GM23248 (cell line): ENCODE measurements at places on chromosomes 4 and X. TPM values are rescaled to one million over a fixed set of nuclear protein-coding genes. Genes with fewer than 3 reads are reported as not detected.
A peak's percentile ranks its signal among the peaks of the same experiment; 100 is the strongest.

- DNase-seq = no peak
Observed at GRCh38 chr4:83114576-83114975, at the start of gene PLAC8. TSS of gene PLAC8 (minus strand) at chr4:83114729. CDS start at chr4:83107921, 6,808 bp downstream.

GRCh38 chr4:176436293-176436973, 116.7 kb downstream of the SPCS3 start:
- DNase-seq = peak; percentile 71

Gene STPG2
- total RNA-seq = 0.32 TPM in 1 of 2 replicates, not detected in the other

GRCh38 chr4:79597266-79597665, 189.2 kb upstream of the GK2 start:
- peak; percentile 27 for DNase-seq

Gene ITGB1BP2
- 0.22 and 0.25 TPM in 2 replicates for total RNA-seq

GRCh38 chrX:80667967-80668366, 141.7 kb downstream of the BRWD3 start:
- DNase-seq = no peak

- DNase-seq = no peak
Observed at GRCh38 chr4:157459785-157460184, 239.3 kb downstream of the GRIA2 start.

Gene NAP1L3
- 11.0 and 13.0 TPM in 2 replicates for total RNA-seq

DNA sequence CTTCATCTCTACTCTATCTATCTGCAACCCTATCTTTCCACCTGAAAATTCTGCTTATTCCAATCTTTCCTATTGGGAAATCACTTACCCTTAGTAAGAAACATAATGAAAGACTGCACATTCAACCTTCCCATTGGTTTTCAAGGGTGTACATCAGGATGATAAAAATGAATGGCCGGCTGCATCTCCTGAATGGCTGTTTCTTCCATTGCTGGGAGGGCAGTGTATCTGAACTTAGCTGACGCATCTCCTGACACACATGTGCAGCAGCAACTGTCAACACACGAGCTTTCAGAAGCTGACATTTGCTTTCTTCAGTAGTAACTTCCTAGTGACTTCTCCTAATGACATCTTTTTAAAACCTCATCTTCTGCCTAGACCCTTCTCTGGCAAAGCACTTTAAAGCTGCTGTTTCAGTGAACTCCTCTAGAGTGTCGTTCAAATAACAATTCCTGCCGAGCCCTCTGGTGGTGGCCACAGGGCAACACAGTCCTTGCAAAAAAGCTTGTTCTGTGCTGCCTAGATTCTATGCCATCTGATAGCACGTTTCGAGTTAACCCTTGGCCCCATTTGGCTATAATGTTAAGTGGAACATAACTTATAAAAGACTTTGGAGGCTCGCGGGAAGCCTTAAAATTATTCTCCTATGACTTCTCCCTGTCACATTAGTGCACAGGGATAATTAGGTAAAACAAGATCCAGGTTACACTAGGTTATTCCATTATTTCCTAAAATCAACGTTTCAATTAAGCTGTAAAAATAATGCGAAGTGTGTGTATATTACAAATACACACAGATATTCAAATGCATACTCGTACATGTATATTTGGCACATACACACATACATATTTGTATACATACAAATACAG, 2340.7 kb downstream of the PCDH7 start:
- DNase-seq = peak; percentile 74

Gene ARHGEF38
- total RNA-seq = not detected in 2 replicates

GRCh38 chr4:100299046-100299840, 109.0 kb upstream of the DDIT4L start:
- peak; percentile 96 for DNase-seq

DNA sequence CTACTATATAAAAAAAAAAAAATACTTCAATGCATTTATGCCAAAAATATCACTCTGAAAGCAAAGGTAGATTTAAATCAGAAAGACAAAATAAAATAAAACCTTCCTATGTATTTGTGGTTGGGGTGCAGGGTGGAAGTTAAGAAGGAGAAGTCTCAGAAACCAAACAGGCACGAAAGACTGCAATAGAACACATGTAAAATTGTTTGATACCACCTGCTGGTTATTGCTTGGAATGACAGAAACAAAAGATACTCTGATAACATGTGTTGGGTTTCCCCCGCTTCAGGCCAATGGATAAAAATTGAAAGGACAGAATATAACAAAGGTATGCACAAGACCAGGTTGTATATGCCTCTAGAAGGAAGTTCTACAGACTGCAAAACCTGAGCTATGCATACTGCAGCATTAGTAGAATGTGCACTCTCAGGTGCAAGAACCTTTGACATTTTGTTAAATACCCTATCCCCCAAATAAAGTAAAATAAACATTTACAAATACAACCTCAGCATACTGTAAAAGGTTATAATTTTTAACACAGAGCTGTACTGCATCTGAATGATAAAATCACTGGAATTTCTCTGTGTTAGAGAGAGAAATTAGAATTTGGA, 118.8 kb downstream of the GABRA2 start:
- peak; percentile 55 for DNase-seq
